ENCODE measurements at places on chromosomes 1 and 21.

DNA sequence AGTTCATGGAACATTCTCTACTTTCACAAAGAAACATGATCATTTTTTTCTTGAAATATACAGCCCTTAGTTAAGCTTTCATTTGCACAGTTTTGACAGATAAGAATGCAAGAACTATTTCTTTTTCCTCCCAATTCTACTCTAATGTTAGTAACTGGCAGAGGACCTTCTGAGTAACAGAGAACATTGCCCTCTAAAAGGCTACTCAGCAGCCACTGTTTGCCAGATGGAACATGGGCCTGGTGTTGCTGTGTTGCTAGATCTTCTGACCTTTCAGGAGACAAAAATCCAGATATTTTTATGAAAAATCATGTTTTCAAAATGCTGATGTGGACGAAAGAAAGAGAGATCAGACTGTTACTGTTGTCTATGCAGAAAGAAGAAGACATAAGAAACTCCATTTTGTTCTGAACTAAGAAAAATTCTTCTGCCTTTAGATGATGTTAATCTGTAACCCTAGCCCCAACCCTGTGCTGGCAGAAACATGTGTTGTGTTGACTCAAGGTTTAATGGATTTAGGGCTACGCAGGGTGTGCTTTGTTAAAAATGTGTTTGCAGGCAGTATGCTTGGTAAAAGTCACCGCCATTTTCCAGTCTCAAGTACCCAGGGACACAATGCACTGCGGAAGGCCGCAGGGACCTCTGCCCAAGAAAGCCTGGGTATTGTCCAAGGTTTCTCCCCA lies 2.9 kb upstream of the PRDX6 start:
- no peak for DNase-seq

DNA sequence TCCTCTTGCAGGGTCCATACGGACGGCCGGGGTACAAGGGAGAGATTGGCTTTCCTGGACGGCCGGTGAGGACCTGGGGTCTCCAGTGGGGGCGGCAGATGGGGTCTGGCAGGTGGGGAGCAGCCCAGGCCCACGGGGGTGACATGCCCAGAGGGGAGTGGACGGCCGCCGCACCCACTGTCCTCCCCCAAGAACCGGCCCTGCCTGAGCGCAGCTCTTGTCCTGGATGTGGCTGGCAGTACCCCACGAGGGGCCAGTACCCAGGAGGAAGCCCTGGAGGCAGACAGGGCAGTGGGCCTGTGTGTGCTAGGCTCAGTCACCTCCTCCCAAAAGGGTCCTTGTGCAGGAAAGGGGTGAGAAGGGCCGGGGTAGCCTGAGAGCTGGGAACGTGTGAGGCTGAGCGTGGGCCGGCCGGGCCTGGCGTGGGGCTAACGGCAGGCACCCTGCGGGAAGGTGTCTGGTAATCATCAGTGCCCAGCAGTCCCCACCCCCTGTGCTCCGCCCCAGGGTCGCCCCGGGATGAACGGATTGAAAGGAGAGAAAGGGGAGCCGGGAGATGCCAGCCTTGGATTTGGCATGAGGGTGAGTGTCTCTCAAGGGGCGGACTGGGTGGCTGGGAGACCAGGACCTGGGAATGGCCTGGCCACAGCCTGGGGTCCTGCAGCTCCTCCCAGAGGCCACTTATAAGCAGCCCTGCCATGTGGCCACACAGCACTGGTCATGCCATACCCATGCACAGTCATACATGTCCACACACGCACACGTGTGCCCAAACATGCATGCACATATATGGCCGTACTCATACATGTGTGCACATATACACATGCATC lies 47.2 kb downstream of the SLC19A1 start:
- no peak for DNase-seq

DNA sequence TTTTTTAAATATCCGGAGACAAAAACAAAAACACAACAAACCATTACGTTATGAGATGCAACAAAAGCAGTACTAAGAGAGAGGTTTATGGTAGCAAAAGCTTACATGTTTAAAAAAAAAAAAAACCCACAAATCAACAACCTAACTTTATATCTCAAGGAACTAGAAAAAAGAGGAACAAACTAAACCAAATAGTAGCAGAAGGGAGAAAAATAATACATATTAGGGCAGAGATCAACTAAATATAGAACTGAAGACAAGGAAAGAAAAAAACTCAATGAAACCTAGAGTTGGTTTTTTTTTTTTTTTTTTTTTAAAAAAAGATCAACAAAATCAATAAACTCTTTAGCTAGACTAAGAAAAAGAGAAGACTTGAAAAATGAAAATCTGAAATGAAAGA lies 34.9 kb downstream of the ZNF644 start:
- no peak for DNase-seq

DNA sequence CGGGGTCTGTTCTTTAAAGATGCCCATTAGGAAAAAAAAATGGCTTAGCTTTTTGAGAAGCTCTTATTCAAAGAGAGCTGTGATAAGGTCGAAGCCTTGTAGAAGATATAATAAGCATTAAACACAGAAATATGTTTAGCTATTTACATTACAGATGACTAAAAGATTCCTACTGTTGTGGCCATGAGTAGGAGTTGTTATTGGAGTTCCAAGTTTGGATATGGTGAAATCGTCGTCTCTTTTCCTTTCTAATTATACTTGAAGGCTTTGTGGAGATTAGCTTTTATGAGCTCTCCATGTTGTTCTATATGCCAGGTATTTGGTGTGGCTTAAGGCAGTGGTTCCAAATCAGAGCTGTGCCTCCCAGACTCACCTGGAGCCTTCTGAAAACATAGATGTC lies 79.9 kb upstream of the LAMC2 start:
- DNase-seq, result no peak

- DNase-seq, result no peak
Observed at GRCh38 chr1:46333300-46334029, 7.1 kb upstream of the NSUN4 start.

DNA sequence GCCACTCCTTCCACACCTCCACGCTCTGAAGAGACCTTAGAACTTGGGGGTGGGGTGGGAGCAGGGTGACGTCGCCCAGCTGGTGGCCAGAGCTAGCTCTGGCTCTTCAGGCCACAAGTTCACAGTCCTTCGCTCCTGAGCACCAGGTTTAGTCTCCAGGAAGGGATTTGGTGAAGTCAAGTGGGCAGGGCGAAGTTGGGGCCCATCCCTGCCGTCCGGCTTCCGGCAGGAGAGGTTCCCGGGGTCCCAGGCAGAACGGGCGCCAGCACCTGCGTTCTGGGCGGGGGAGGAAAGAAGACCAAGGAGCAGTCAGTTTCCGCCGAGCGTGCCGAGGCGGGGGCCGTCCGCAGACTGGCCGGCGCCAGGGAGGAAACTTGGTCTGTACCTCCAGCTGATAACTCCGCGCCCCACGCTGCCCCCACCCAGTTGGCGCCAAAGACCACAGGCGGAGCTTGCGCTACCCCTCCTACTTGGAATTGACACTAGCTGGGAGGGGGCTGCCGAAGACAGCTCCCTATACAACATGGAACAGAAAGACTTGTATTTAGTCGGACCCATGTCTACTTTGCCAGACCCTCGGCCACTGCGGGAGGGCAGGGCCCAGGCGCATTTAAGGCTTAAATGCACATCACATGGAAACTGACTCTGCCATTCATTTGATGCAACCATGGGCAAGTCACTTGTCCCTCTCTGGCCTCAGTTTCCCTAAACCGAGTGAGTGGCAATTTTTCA lies 995 bp downstream of the ID3 start:
- DNase-seq, result peak; percentile 45

GRCh38 chr21:34201001-34201400 lies 127.6 kb downstream of the MRPS6 start:
- DNase-seq, result no peak

- no peak for DNase-seq
Observed at GRCh38 chr1:24253571-24253970, 65.6 kb upstream of the GRHL3 start.

DNA sequence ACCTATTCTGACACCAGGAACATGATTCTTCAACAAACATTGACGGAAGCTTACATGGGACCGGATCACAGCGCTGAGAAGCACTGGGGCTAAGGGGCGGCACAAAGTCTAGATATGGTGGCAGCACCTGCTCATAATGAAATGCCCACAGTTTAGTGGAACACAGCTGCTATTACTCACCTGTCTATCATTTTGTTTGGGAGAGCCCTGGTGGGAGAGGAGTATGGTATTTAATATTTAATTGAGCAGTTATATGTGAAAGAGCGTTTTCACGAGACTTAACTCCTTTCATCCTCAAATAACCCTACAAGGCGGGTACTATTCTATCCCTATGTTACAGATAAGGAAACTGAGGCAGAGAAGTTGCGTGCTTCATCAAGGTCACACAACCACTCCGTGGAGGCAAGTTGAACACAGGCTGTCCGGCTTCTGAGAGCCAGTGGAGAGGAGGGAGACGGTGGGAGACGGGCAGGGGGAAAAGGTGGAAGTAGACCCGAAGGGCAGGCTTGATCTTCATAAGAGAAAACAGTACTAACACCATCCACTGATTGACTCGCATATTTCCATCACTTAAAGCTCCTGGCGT lies 790 bp upstream of the TSNAX start:
- no peak for DNase-seq

- DNase-seq, result no peak
Observed at GRCh38 chr1:96095849-96096612, 625.6 kb upstream of the PTBP2 start.

- DNase-seq, result no peak
Observed at GRCh38 chr1:219324629-219325367, 151.1 kb downstream of the LYPLAL1 start.

DNA sequence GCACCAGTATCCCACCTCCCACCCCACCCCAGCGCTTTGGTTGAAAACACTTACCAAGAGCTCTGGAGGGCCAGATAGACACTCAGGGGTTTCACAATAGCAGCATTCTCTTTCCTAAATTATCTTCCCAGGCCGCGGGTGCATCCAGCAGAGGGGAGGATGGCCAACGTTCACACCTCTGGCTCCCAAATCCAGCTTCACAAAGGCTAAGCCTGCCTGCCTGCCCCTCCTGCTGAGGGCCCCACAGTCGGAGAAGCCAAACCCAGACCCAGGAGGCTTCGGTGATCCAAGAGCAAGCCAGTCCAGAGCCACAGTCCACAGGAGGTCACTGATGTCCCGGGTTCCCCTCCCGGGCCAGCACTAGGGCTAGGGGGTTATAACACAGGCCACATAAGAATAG lies 231.9 kb downstream of the TRABD2B start:
- DNase-seq, result no peak

DNA sequence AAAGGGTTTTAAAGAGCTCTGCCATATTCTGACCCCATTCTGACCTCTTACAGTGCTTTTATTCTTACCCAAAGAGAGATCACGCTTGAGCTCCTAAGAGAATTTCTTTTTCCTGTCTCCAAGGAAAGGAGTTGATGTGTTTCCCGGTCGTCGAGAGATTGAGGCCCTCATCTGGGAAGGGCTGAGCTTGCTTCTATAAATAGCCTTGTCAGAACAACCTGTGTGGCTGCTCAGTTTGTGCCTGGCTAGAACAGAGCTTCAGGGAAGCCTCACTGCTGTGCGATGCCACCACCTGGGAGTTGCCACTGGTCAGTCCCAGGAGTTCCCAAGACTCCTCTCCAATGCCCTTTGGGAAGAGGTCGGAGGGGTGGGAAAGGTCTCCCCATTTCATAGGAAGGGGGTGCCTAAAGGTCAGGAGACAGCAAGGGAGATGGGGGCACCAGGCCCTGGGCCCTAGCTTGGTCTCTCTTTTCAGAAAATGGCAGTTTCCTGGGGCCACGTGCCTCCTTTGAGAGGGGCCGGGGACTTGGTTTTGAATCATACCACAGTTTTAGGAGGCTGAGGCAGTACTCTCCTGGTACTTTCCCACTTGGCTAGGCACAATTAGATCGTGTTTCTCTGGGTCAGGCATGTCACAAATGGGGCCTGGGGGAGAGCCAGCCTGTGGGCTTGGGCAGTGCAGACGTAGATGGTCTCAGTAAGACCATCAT lies 52.1 kb downstream of the EIF2D start:
- DNase-seq, result no peak

GRCh38 chr1:58809325-58810010 lies 25.6 kb upstream of the JUN start:
- no peak for DNase-seq

DNA sequence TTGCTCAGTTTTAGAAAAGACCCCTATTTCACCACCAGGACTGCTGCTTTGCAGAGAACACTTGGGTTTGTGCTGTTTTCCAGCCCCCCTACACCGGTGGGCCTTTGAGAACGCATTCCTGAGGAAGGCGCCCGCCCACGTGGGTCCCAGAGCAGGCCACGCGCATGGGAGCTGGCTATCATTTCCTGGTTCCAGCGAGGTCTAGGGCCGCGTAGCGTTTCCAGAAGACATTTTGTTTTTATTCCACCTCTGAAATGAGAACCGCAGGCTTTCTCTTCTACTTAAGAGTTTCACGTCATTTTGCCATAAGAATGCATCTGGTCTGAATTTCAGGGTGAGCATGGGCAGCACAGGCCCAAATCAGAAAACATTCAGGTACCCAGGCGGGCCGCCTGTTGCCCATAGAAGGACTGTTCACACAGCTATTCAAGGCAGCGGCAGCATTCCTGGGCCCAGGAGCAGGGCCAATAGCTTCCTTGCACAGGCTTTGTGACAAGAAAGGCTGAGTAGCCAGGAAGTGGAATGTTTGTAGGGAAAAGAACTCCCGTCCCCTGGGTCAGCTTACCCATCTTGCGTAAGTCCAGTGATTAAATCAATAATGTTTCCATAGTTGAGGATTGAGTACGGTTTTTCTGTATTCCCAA lies 1.4 kb upstream of the KLHL21 start:
- no peak for DNase-seq

- no peak for DNase-seq
Observed at GRCh38 chr1:219587801-219588561, 24.9 kb downstream of the ZC3H11B start.

DNA sequence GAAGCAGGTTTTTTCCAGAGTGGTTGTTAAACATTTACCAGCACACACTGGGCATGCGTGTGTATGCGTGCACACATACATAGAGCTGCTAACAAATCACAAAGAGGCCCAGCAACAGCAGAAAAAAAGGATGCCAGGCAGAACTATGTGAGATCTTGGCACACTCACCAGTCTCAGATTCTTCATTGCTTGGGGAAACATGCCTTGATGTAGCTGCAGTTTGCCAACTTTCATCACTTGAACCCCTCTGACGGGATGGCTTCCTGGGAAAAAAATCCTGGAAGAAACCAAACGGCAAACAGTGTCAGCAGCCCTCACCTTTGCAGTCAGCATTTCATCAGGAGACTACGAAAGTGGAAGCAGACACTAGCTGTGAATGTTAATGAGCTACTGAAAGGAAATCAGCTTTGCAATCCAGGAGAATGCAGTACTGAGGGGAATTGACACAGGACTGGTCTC lies 609.1 kb downstream of the KIF26B start:
- no peak for DNase-seq
